ENCODE measurements at places on chromosomes 16 and 17. TPM values are rescaled to one million over a fixed set of nuclear protein-coding genes. Genes with fewer than 3 reads are reported as not detected.
A peak's percentile ranks its signal among the peaks of the same experiment; 100 is the strongest.

GRCh38 chr16:4699046-4699556 lies 5.7 kb downstream of the NUDT16L1 start:
- peaks cover 51% of the 10 kb centered on the region for H3K36me3 ChIP-seq
- no peak overlapping the region for H3K27ac ChIP-seq
- no peak for DNase-seq
- no peaks in the 10 kb centered on the region for H3K27me3 ChIP-seq
- no peak overlapping the region for H3K4me3 ChIP-seq
- H3K4me1 ChIP-seq: no peaks in the 10 kb centered on the region

GRCh38 chr17:29146369-29146972 lies 33.7 kb downstream of the MYO18A start:
- no peaks in the 10 kb centered on the region for H3K27me3 ChIP-seq
- no peak for DNase-seq
- no peak overlapping the region for H3K27ac ChIP-seq
- H3K4me1 ChIP-seq: peaks cover 58% of the 10 kb centered on the region

- H3K4me1 ChIP-seq: peaks cover 15% of the 10 kb centered on the region
- H3K27me3 ChIP-seq: peaks cover 37% of the 10 kb centered on the region
- no peaks in the 10 kb centered on the region for H3K36me3 ChIP-seq
- no peak for DNase-seq
- peak overlapping the region; percentile 69 for H3K4me3 ChIP-seq
These were observed 15.0 kb downstream of the PPY start for GRCh38 chr17:43927060-43927864.

DNA sequence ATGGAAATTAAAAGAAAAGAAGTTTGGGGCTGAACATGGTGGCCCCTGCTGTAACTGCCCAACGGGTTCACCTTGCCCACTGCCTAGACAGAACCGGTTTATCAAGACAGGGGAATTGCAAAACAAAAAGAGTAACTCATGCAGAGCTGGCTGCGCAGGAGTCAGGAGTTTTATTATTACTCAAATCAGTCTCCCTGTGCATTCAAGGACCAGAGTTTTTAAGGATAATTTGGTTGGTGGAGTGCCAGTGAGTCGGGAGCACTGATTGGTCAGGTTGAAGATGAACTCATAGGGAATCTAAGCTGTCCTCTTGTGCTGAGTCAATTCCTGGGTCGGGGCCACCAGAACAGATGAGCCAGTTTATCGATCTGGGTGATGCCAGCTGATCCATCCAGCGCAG lies 4.4 kb upstream of the SCPEP1 start:
- peaks cover 2% of the 10 kb centered on the region for H3K36me3 ChIP-seq
- no peak overlapping the region for H3K4me3 ChIP-seq
- no peak for DNase-seq
- H3K4me1 ChIP-seq: peaks cover 7% of the 10 kb centered on the region
- no peak overlapping the region for H3K27ac ChIP-seq
- no peaks in the 10 kb centered on the region for H3K27me3 ChIP-seq

DNA sequence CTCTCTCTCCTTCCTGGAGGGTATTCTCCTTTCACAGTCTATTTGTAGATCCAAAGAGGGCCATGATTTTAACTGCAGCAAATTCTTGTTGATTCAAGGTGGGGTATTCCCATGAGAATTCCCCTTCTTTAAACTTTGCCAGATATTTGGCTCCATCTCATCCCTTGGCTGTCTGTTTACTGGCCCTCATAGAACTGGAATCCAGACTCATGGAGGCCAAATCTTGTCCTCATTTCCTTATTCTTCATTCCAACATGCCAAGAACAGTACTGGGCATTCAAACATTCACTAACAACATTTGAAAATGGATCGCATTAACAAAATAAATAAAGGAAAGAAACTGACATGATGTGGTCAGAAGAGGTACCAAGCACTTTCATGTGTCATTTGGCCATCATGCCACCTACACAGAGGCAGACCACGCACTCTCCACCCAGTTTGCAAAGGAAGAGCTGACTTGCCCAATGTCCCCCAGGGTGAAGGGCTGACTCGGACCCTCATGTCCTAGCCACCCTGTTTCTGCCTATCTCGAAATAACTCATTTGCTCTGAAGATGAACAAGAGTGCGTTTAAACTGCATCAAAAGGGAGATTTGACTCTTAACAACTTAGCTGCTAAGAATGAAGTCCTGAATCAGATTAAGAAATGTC lies 23.1 kb upstream of the SLC35B1 start:
- no peak overlapping the region for H3K27ac ChIP-seq
- peaks cover 47% of the 10 kb centered on the region for H3K4me1 ChIP-seq
- no peaks in the 10 kb centered on the region for H3K27me3 ChIP-seq
- no peak overlapping the region for H3K4me3 ChIP-seq
- no peak for DNase-seq

GRCh38 chr17:49000943-49001342 lies 3.8 kb downstream of the IGF2BP1 start:
- no peaks in the 10 kb centered on the region for H3K36me3 ChIP-seq
- H3K27ac ChIP-seq: no peak overlapping the region
- H3K4me3 ChIP-seq: no peak overlapping the region

DNA sequence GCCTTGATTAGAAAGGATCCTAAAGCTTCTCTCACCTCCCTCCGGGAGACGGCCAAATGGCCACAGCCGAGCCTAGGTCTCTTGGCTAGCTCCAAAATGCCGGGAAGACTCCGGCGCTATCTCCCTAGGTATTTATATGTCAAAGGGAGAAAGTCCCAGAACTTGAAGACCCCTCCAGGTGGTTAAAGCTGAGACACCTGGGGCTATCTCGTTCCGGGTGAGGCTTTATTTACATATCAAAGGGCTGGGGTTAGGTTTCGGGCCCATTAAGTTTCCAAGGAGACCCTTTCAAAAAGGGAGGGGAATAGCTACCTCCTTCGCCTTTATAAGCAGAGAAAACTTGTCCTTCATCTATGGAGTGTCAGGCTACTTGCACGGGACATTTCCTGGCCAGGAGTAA lies 70.9 kb upstream of the KIFC3 start:
- no peak for DNase-seq
- peaks cover 11% of the 10 kb centered on the region for H3K27me3 ChIP-seq
- no peaks in the 10 kb centered on the region for H3K36me3 ChIP-seq
- H3K4me1 ChIP-seq: no peaks in the 10 kb centered on the region
- H3K27ac ChIP-seq: no peak overlapping the region

- H3K27me3 ChIP-seq: peaks cover 62% of the 10 kb centered on the region
- peak overlapping the region; percentile 57 for H3K4me3 ChIP-seq
- H3K36me3 ChIP-seq: no peaks in the 10 kb centered on the region
- peaks cover 33% of the 10 kb centered on the region for H3K4me1 ChIP-seq
- H3K27ac ChIP-seq: no peak overlapping the region
- DNase-seq: peak; percentile 33
These were observed 1.7 kb upstream of the IGF2BP1 start for GRCh38 chr17:48995304-48995973.

- H3K4me1 ChIP-seq: no peaks in the 10 kb centered on the region
- no peaks in the 10 kb centered on the region for H3K36me3 ChIP-seq
- DNase-seq: no peak
- no peak overlapping the region for H3K27ac ChIP-seq
These were observed 132.3 kb upstream of the FAM20A start for GRCh38 chr17:68733241-68734176.

DNA sequence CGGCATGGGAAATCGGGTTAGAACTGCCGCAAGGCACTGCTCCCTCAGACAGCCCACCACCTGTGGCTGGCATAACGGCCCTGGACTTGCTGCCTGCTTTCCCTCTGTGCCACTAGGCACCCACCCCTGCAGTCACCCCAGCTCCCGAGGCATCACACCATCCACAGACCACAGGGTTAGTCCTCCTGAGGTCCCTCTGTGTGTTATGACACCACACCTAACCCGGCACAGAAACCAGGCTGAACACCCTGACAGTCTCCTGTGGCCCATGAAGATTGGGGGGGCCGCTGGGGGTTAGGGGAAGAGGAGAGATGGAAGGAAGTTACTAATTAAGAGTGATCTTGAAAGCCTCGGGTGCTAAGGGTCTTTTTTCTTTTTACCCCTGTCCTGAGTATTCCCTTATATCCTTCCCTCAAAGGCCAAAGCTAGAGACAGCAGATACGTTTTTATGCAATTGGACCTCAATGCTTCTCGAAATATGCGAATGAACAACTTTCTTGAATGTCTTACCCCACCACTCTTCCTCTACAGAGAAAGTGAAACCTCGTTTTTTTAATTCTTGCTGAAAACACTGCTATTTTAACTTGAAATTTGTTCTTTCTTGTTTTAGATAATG lies 7.0 kb downstream of the CYTH1 start:
- H3K36me3 ChIP-seq: peaks cover 22% of the 10 kb centered on the region
- H3K27me3 ChIP-seq: no peaks in the 10 kb centered on the region
- DNase-seq: peak; percentile 57
- peak overlapping the region; percentile 88 for H3K4me3 ChIP-seq
- peak overlapping the region; percentile 97 for H3K27ac ChIP-seq

The STH gene
- not detected for total RNA-seq

DNA sequence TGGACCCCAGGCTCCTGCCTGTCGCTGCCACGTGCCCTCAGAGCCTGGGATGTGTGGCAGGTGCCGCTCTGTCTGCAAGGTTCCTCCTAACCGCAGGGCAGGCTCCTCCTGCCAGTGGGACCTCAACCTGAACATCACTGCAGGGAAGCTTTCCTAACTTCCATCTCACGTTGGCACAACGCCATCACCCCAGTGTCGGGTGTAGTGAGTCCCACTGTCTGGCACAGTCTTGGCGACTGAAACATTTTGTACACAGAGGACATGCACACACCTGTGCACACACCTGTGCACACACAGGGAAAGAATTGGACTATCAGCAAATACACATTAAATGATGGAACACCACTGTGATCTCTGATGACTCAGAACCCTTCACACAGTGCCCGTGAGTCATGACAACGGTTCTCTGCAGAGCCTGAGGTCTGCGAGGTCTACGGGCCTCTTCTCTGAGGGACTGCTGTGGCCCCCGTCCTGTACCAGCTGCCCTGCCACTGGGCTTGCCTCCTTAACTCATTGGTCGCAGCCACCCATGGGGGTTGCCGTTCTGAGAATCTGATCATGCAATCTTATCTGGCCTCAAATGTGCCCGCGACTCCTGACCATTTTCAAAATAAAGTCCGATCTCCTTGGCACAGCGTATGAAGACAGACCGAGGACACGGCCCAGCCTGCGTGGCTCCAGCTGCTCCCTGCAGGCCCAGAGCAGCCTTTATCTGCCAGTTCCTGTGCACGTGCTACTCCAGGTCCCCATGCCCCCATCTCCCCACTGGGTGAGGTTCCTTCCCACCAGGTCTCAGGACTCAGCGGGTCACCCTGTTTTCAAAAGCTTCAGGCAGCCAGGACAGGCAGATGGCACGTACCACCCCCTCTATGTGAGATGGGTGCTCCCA lies 7.6 kb downstream of the CCDC57 start:
- no peak for DNase-seq
- peaks cover 15% of the 10 kb centered on the region for H3K4me1 ChIP-seq

The MYH10 gene
- 2.0 TPM for total RNA-seq

DNA sequence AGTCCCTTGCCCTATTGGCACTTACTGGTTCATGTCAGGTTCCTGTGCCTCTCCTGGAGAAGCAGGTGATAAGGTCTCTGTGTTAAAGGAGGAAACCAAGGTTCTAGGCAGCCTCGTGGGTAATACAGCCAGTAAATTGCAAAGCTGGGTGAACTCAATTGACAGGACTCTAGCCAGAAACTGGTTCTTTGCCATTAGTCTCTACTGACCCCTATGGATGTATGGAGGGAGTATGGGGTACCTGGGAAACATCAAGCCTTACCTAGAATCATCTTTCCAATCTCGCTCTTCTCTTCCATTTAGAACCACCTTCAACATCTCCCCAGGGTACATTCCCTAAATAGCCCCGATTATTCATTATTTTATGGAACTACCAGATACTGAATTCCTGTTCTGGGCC lies 169.3 kb downstream of the CDH13 start:
- H3K4me1 ChIP-seq: no peaks in the 10 kb centered on the region
- no peak overlapping the region for H3K27ac ChIP-seq
- DNase-seq: no peak
- no peaks in the 10 kb centered on the region for H3K36me3 ChIP-seq
- no peak overlapping the region for H3K4me3 ChIP-seq

- H3K4me1 ChIP-seq: peaks cover 15% of the 10 kb centered on the region
- H3K27ac ChIP-seq: no peak overlapping the region
- H3K36me3 ChIP-seq: peaks cover 25% of the 10 kb centered on the region
- DNase-seq: no peak
These were observed 7.1 kb upstream of the LGALS3BP start for GRCh38 chr17:78986649-78987328.

- H3K4me1 ChIP-seq: no peaks in the 10 kb centered on the region
- H3K4me3 ChIP-seq: no peak overlapping the region
- DNase-seq: no peak
- no peaks in the 10 kb centered on the region for H3K36me3 ChIP-seq
These were observed 113.9 kb downstream of the AMFR start for GRCh38 chr16:56311208-56312027.

DNA sequence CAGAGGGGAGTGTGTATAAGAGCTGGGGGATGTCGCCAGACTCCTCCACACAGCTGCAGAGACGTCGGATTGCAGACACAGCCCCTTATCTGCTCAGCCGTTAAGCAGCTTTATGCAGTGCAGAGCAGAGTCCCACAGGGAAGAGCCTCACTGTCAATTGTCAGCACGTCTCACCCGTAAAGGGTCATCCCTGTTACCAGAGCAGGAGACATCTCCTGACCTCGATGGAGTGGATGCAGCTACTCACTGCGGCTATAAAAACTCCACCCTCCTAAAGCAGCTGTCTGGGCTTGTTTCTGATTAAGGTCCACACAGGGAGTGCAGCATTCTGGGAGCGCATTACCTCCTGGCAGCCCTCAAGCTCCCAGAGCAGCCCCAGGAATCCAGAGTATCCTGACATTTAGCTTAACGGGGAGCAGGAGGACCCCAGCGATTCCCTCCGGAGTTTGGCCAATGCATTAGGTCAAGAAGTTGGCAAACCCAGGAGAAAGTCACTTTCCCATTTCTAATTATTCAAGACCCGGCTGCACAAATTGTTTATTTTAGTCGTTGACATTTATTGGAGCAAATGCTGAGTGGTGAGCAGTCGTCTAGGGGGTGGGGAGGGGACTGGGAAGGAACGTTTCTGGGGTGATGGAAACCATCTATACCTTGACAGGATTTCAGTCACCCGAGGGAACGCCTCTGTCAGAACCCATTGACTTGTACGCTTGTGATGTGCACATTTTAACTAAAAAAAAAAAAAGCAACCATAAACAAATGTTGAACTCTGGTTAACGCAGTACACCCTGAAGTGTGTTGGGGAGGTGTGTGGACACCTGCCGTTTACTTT lies 100.0 kb upstream of the ZNF469 start:
- no peaks in the 10 kb centered on the region for H3K4me1 ChIP-seq
- no peak for DNase-seq
- H3K4me3 ChIP-seq: no peak overlapping the region

The ZDHHC7 gene
- 26.9 TPM for total RNA-seq

Measured in activated B cell treated with CpG ODN at 0.5 μM for 24 hours (primary cell).